ENCODE measurements at places on chromosomes 5 and 9. TPM values are rescaled to one million over a fixed set of nuclear protein-coding genes. Genes with fewer than 3 reads are reported as not detected.

OR13D1 gene
- not detected for total RNA-seq

DNA sequence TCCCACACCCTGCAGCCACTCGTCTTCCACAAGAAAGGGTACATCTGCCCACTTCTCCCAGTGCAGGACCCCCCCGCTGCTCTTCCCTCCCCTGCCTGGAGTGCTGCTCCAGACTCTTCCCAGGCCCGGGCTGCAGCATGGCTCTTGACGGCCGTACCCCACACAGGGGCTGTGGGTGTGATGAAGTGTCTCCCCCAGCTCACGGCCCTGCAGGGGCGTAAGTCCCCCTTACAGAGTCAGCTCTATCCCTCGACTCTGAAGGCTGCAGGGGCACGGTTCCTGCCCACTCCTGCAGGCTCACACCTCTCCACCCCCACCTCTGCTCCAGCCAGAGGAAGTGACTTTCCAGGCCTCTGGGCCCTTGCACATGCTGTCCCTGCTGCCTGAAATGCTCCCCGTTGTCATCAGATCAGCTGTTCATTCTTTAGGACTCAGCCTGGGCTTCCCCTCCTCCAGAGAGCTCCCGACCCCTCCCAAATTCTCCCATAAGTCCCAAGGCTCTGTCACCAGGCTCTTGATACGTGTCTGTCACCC is 180.6 kb upstream of the IER5L start:
- DNase-seq: no peak

DNA sequence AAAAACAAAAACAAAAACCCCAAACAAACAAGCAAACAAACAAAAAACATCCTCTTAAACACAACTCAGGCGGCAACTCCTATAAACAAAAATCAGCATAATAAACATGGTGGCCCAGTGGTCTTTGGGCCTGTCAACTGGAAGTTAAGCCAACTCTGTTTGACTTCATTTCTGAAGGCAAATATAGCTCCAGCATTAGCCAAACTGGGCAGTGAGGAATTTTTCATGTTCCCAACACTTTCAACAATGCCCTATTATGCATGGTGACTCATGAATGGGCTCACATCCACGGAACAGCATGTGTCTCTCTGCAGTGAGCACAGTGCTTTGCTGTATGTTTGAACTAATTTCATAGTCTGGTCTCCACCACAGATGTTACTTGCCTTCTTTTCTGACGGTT is 143.9 kb upstream of the STC2 start:
- DNase-seq: peak; percentile 78

- DNase-seq: no peak
Measured at GRCh38 chr5:42074353-42074752, 149.3 kb downstream of the FBXO4 start.

- DNase-seq: no peak
Measured at GRCh38 chr5:27706832-27707231, 668.4 kb upstream of the CDH9 start.

GRCh38 chr5:77957931-77958521 is 181.9 kb upstream of the TBCA start:
- DNase-seq: no peak

GRCh38 chr5:103298607-103299188 is 40.1 kb downstream of the MACIR start:
- DNase-seq: no peak
